Left ventricle myocardium inferior (tissue), 1 donor: ENCODE measurements at places on chromosomes 6 and 20. TPM values are rescaled to one million over a fixed set of nuclear protein-coding genes. Genes with fewer than 3 reads are reported as not detected.
A peak's percentile ranks its signal among the peaks of the same experiment; 100 is the strongest.

- no peak for DNase-seq
These were observed 179.5 kb downstream of the BTBD9 start for GRCh38 chr6:38460186-38460585.

GRCh38 chr20:4491643-4492042, 230.1 kb upstream of the PRND start:
- DNase-seq = no peak

DNA sequence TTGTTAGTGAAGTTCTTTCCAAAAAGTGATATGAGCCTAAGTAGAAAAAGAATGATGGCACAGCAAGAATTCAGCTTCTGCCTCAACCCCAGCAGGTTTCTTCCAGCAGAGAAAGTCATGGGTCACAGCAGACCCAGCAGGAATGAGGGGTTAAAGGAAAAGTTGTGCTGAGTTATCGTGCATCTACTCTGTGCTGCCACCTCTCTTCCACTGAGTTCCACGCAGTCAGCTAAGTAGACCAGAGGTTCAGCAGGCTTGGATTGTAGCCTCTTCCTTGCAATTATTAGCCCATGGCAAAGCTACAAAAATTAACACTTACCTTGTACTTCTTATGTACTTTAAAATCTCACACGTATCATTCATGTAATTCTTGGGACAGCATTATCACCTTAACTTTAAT, 510.8 kb downstream of the PTPRT start:
- no peak for DNase-seq

Gene SLC17A2
- not detected for total RNA-seq

Gene DUSP15
- total RNA-seq = 5.1 TPM

DNA sequence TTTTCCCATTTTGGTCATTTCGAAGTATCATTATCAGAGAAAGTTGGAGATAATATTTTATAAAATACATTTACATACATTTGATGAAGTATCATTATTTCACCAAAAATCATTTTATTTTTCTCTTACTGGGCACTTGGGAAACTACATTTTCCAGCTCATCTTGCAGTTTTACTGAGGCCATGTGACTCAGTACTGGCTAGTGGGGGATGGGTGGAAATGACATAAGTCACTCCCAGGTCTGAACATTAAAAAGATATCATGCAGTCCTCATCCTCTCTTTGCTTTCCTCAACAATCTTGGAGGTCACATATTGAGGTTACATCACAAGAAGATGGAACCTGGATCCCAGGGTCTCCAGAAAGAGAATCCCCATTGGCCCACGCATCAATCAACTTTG, 84.1 kb downstream of the CD24 start:
- DNase-seq = no peak

GRCh38 chr20:535958-536357, 7.6 kb downstream of the CSNK2A1 start:
- no peak for DNase-seq

DNA sequence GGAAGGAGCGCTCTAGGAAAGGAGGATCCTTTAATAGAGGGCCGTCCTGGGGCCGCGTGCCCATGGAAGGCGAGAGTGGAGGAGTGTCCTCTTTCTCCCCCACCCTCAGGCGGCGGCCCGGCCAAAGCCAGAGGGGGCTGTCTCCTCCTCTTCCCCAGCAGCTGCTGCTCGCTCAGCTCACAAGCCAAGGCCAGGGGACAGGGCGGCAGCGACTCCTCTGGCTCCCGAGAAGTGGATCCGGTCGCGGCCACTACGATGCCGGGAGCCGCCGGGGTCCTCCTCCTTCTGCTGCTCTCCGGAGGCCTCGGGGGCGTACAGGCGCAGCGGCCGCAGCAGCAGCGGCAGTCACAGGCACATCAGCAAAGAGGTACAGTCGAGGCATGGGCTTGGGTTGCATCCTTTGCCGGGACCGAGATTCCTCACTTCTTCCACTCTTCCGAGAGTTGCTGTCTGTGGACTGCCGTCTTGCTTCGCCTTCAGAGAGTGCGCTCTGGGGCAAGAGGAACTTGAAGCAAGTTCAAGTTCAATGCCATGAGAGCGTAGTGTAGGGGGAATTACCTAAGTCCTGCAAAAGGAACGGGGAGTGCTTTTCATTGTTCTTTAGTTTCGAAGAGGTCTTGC, at the start of gene LAMA2:
LAMA2 (plus strand) TSS at position 148 of the 621 bp plus-strand sequence; CDS start at position 256, 108 bp downstream.
- DNase-seq = peak; percentile 91

Gene SSR1
- total RNA-seq = 53.4 TPM

GRCh38 chr20:32560989-32561830, 23.9 kb downstream of the NOL4L start:
- no peak for DNase-seq

Gene IRAK1BP1
- total RNA-seq = 4.7 TPM

Gene C20orf202
- 0.41 TPM for total RNA-seq

- DNase-seq = no peak
These were observed 546 bp downstream of the CRNKL1 start for GRCh38 chr20:20051767-20052073.

GRCh38 chr6:85372188-85372914, 77.5 kb upstream of the NT5E start:
- no peak for DNase-seq

- DNase-seq = no peak
These were observed 15.6 kb upstream of the CD109 start for GRCh38 chr6:73680289-73680918.

DNA sequence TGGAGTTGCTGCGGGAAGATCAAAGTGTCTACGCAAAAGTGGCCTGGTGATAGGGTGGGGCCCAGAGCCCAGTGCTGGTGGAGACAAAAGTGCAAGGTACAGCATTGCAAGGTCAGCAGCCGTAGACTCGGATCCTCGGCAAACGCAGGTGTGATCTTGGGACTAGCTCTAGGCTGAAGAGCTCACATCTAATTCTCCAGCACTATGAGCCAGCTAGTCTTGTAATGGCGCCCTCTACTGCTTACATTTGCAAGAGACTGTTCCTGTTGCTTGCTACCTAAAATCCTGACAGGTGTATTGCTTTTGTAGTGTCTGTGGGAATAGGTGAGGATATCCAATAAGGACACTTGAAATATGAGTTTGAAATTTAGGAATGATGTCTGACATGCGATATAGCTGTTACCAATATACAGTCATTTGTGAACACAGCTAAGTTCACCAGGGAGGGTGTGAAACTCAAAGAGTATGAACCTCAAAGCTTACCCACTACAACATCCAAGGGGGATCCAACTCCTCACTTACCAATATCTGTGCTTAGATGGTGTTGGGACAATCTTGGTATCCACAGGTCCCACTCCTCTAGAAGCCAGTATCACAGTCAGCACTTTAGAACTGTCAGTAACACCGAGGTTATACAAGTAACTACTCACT, 58.4 kb downstream of the PDE7B start:
- DNase-seq = no peak

Gene PTGIS
- total RNA-seq = 26.3 TPM

DNA sequence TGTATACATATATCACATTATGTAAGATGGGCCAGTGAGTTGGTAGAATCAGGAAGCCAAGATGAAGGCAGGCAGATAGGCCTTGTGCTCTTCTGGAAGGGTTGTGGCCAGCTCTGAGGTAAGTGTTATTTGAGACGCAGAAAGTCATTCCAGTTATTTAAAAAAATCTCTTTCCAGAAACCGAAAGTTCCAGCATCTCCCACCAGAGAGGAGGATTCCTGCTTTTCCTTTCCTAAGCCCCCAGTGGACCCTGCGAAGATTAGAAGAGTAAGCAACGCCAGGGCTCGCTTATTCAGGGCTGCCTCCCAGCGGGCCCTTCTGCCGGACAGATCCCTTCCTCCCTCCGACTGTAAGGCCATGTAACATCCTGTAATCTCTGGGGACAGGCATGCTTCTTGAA, 20.4 kb downstream of the ARMC2 start:
- DNase-seq = peak; percentile 47

Gene BPIFB1
- not detected for total RNA-seq

GRCh38 chr6:155434096-155434495, 21.5 kb downstream of the NOX3 start:
- DNase-seq = no peak

DNA sequence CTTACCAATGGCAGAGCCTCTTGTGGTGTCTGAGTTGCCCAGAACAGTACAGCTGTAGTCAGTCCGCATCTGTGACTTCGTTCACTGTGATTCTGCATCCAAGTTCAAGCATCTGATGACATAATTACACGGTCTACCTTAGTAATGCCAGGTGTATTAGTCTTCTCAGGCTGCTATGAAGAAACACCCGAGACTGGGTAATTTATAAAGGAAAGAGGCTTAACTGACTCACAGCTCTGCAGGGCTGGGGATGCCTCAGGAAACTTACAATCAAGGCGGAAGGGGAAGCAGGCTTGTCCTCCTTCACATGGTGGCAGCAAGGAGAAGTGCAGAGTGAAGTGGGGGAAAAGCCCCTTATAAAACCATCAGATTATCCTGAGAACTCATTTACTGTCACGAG, 163.9 kb upstream of the SULF2 start:
- no peak for DNase-seq

DNA sequence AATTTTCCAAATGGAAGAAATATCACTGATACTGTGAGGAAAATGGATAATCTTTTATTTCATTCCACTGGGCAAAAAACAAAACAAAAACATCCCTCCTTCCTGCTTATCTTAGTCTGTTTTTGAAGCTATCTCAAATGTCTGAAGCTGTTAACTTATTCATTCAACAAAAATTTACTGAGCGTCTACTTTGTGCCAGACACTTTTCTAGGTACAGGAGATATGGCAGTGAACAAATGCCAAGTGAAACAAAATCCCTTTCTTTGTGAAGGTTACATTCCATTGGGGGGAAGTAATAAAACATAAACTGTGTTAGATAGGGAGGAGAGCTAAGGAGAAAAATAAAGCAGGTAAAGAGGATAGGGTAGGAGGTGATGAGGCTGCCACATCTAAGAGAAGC, 47.5 kb downstream of the TNFRSF21 start:
- no peak for DNase-seq

DNA sequence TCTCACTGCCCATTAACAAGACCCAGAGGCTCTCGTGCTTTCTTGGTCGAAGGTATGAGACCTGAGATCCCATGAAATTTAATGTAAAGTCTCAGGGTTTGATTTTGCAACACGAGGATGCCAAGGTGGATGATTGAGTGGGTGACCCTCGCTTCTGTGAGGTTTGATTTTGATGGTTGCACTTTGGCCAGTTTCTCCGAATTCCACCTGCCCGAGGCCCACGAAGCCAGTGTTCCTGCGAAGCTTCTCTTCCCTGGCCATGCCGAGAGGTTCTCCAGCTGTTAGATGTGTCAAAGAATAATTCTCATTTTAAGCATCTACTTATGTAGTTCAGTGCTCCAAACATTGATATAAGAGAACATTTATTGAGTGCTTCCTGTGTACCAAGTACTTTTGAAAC, at the start of gene KIF25:
KIF25 (plus strand) TSS at position 30 of the 400 bp plus-strand sequence. CDS start 31,915 bp downstream, outside the sequence.
- DNase-seq = no peak
